Renal cortical epithelial cell (primary cell): ENCODE measurements at places on chromosomes 16 and 17. TPM values are rescaled to one million over a fixed set of nuclear protein-coding genes. Genes with fewer than 3 reads are reported as not detected.
A peak's percentile ranks its signal among the peaks of the same experiment; 100 is the strongest.

- no peak for DNase-seq
Measured at GRCh38 chr16:89364606-89365005, 125.8 kb downstream of the ANKRD11 start.

DNA sequence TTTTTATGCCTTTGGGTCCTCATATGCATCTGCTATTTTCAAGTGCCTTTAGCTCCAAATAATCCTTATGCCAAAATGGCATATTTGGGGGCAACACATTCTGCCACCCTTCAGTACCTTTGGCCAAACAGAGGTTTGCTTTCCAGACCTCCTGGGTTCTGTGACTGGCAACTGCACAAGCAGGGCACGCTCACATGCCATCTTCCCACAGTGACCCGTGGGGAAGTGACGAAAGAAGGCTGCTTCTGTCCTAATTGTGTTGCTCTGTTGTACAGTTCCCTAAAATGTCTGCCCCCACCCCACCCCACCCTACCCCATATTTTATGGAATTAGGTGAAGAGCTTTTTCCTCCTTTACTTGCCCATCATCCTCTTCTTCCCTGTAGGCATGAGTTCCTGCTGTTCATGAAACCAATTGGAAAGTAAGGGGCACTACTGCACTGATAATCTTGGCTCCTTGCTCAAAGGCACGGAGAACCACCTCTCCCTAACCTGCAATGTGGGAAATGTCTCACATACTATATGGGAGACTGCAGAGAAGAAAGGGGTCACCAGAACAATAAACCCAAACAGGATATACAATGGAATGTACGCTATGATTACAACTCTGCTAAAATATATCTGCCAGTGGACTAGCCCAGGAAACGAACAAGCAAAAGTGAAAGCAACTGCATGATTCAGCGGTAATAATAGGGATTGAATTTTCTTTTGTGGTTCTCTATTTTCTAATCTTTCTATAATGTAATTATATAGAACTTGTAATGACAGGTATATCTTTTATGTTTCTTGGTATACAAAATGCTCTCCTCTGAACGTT, 3.3 kb upstream of the SLFN12L start:
- DNase-seq, result no peak

DNA sequence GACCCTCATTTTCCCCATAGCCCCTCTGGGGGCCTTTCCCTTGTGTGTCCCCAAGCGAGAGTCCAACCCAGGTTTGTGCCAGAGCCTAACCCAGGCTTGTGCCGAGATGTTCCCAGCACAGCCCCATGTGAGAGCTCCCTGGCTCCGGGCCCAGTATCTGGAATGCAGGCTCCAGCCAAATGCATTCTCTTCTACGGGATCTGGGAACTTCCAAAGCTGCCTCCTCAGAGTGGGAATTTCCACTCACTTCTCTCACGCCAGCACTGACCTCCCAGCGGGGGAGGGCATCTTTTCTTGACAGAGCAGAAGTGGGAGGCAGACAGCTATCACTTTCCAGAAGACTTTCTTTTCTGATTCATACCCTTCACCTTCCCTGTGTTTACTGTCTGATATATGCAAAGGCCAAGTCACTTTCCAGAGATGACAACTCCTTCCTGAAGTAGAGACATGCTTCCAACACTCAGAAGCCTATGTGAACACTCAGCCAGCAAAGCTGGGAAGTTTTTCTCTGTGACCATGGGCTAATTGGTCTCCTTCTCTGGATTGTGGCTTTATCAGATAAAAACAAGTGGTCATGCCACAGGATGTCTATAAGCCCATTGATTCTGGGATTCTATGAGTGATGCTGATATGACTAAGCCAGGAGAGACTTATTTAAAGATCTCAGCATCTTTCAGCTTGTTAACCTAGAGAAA, 2.5 kb upstream of the CCL2 start:
- peak; percentile 96 for DNase-seq

DNA sequence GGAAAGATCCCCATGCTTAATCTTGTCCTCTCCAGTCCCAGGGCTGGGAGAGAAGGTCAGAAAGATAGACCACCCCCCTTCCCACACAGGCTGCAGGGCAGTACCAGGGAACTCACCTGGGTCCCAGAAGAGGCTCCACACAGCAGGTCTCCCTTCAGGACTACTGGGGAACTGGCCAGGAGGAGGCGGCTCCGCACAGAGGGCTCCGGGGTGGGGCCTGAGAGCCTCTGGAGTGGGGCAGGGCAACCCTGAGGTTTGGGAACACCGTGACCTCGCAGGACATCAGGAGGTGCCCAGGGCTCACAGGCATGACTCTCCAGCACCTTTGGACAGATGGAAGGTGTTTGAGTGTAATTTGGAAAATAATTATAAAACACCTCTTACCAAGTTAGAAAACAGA, 11.0 kb downstream of the ABCA3 start:
- DNase-seq, result no peak

- DNase-seq, result no peak
Measured at GRCh38 chr16:31094088-31094423, 541 bp downstream of the VKORC1 start.

HS3ST3A1 gene
- total RNA-seq, result 5.7 and 8.6 TPM in 2 replicates

OSGIN1 gene
- total RNA-seq, result 0.69 and 1.4 TPM in 2 replicates

HS3ST4 gene
- not detected in 2 replicates for total RNA-seq
